ENCODE measurements at places on chromosomes 16 and 17. TPM values are rescaled to one million over a fixed set of nuclear protein-coding genes. Genes with fewer than 3 reads are reported as not detected.

DNA sequence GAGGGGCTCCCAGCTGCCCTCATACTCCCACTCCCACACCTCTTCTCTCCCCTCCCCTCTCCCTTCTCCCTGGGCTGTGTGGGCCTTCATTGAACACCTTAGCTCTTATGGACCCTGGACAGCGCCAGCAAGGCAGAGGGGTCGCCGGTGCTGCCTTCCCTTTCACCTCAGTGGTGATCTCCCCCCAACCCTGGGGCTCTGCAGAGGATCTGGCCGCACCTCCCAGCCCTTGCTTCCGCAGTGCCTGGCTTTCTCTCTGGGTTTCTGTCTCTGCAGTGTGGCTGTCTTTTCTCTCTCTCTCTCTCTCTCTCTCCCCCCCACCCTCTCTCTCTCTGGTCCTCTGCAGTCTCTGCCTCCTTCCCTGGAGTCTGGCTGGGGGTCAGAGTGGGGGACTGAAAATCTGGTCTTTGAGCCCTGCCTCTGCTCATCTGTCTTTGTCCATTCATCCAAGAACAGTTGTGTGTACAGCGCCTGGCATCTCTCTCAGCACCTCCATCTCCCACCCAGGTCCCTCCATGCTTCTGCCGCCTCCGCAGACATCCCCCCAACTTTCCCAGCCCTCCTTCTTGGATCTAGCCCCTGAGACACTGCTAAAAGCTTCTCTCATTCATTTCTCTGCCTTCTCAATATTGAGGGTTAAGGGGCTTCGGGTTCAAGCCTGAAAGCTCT, 1.1 kb downstream of the SEZ6L2 start:
- no peak for DNase-seq

DNA sequence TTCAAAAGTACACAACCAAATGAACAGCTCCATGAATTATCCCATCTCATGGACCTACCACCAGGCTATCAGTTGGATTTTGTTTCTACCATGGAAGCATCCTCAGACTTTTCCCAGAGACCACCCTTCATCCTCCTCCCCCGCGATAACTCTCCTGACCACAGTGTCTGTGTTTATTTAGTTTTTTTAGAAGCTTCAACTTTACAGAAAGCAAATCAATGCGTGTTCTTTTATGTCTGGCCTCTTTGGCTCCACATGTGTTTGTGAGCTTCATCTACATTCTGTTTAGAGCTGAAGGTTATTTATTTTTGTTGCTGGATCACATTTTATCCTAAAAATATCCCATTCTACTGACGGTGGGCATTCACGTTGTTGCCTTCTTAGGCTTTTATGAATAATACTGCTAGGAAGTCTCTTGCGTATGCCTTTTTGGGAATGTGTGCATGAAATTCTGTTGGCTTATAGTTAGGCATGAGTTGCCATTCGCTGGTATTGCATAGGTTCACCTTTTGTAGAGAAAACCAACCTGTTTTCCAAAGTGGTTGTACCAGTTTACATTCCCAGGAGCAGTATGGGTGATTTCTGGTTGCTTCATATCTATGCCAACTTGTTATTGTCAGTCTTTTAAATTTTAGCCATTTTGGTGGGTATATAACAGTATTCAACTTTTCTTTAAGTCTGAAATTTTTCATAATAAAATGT, 83.0 kb downstream of the CMIP start:
- DNase-seq = no peak

The KRT12 gene
- total RNA-seq = not detected

The MARF1 gene
- 39.0 TPM for total RNA-seq

- no peak for DNase-seq
Observed at GRCh38 chr17:34369571-34369970, 6.5 kb upstream of the CCL1 start.

The SPHK1 gene
- 11.0 TPM for total RNA-seq

DNA sequence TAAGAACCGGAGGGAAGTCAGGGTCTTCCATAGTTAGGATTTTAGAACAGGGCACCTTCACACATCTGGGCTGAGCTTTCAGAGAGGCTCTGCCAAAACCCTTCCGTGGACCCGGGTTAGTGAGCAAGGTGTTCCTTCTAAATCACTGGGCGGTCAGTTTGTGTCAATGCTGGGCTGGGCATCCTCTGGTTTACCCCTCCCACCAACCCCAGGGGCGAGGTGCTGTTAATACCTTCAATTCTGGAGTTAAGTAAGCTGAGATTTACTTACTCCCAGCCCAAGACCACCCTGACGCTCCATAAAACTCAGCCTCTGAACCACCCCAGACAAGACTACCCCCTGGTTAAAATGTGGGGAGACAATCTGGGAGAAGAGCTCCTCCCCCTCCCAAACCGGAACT, 1.0 kb downstream of the TMEM92 start:
- DNase-seq = no peak

GRCh38 chr16:30958175-30959079, 873 bp downstream of the SETD1A start:
- no peak for DNase-seq

- DNase-seq = no peak
Observed at GRCh38 chr17:17155568-17155967, 50.6 kb downstream of the PLD6 start.

The KRT39 gene
- total RNA-seq = not detected

DNA sequence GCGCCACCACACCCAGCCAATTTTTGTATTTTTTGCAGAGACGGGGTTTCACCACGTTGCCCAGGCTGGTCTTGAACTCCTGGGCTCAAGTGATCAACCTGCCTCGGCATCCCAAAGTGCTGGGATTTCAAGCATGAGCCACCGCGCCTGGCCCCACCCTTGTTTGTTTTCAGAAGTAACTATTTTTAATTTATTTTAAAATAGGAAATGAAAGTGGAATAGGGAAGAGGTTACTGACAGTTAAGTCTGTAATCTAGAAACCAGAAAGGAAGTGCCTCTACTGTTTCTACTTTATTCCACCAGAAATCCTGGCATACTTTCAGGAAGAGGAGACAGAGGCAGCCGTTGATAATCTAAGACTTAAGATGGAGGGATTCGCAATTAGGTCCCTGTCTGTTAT, 225.6 kb downstream of the TANC2 start:
- no peak for DNase-seq

The SLFN12L gene
- total RNA-seq = 12.3 TPM

DNA sequence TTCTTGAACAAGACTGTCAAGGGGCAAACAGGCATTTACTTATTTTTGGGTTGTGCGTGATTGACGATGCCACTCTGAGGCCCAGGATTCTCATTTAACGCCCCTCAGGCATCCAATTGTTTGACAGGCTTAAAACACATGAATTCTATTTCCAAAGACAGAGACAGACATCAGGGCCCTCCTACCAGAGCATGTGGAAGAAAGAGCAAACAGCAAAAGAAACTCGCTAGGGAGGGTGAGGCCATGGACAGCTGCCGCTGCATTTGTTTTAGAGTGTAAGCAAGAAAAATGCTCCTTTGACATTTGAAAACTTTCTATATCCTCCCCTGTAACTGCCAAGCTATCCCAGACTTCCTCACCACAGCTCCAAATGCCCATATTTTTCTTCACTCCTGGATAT, 410.1 kb downstream of the NPIPA8 start:
- no peak for DNase-seq

- DNase-seq = no peak
Observed at GRCh38 chr17:19897090-19897837, 29.5 kb upstream of the ULK2 start.

DNA sequence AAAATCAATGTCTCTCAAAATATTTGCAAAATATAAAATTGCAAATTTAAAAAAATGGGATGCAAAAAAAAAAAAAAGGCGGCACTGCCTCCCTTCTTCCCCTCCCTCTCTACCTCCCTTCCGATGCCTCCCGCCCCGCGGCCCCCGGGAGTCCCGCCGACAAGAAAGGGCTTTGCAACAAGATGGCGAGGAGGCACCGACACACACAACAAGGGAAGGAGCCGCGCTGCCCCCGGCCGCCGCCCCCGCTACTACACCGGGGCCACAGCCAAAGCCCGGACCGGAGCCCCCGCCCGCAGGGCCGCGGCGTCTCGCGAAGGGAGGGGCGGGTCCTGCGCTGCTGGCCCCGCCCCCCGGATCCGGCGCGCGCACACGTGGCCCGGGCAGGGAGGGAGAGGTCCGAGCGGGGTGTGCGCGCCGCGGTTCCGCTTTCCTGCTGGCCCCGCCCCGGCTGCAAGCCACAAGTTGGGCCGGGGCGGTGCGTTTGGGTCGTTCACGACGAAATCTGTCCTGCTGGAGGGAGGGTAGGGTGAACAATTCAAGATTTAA, at the start of gene MNT:
TSS of gene MNT (minus strand) at position 184 of the 549 bp plus-strand sequence. CDS start 348 bp downstream, outside the sequence.
- no peak for DNase-seq

The GFER gene
- 11.5 TPM for total RNA-seq

- DNase-seq = no peak
Observed at GRCh38 chr16:17831330-17831729, 360.6 kb upstream of the XYLT1 start.

The HEXD gene
- 90.4 TPM for total RNA-seq

Data from vagina (tissue), 2 donors.